ENCODE measurements at places on chromosomes 4 and X. TPM values are rescaled to one million over a fixed set of nuclear protein-coding genes. Genes with fewer than 3 reads are reported as not detected.
A peak's percentile ranks its signal among the peaks of the same experiment; 100 is the strongest.

DNA sequence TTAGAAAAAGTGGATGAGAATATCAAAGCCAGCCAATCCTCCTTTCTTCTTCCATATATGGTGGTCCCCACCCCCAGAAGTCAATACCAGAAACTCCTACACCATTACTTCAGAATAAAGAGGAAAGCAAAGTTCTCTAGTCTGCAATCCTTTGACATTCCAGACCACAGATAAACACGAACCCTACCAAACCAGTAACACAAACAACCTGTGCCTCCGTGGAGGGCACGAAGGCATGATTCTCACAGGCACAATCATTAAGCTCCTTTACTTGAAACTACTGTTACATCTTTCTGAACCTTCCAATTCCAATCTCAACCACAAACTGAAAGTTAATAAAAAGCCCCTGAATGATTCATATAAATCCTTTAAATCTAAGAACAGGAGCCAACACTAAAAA, 16.3 kb downstream of the MAML3 start:
- no peaks in the 10 kb centered on the region for H3K4me1 ChIP-seq
- H3K36me3 ChIP-seq, result no peaks in the 10 kb centered on the region
- H3K27ac ChIP-seq, result no peak overlapping the region
- H3K27me3 ChIP-seq, result no peaks in the 10 kb centered on the region
- DNase-seq, result no peak

DNA sequence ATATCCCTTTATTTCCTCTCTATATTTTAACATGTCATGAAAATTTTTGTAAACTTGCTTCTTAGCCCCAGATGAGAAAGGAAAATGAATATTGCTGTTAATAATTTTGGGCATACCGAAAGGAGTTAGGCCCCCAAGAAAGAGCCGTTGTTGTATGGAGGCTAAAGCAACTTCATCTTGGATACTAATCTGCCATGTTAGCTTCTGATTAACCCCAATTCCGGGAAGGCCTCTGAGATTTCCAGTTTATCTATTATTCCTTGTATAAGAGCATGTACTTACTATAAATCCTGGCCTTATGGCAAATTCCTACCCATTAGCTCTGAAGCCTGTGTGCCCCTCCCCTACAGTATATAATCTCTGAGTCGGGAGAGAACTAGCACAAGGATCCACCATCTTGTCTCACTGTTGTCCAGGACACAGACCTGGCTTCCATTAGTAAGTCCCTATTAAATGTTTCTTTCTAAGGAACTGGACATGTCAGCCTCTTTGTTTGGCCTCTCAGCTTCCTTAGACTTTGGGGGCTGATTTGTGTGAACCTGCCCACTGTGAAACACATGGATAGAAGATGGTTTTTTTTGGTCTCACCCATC, 20.9 kb upstream of the PLA2G12A start:
- DNase-seq, result no peak
- H3K4me1 ChIP-seq, result no peaks in the 10 kb centered on the region
- H3K27me3 ChIP-seq, result no peaks in the 10 kb centered on the region
- H3K27ac ChIP-seq, result no peak overlapping the region
- H3K4me3 ChIP-seq, result no peak overlapping the region

- no peaks in the 10 kb centered on the region for H3K27me3 ChIP-seq
- no peak overlapping the region for H3K4me3 ChIP-seq
- H3K36me3 ChIP-seq, result no peaks in the 10 kb centered on the region
- no peak for DNase-seq
These were observed 199.3 kb upstream of the GRID2 start for GRCh38 chr4:92104506-92104905.

GRCh38 chr4:165763640-165764039, 109.4 kb upstream of the TLL1 start:
- H3K36me3 ChIP-seq, result no peaks in the 10 kb centered on the region
- H3K4me1 ChIP-seq, result no peaks in the 10 kb centered on the region
- no peak overlapping the region for H3K27ac ChIP-seq
- H3K4me3 ChIP-seq, result no peak overlapping the region

- H3K4me3 ChIP-seq, result no peak overlapping the region
- no peaks in the 10 kb centered on the region for H3K27me3 ChIP-seq
- no peaks in the 10 kb centered on the region for H3K36me3 ChIP-seq
- no peak for DNase-seq
- no peaks in the 10 kb centered on the region for H3K4me1 ChIP-seq
These were observed 15.1 kb upstream of the PIGA start for GRCh38 chrX:15350329-15350996.

DNA sequence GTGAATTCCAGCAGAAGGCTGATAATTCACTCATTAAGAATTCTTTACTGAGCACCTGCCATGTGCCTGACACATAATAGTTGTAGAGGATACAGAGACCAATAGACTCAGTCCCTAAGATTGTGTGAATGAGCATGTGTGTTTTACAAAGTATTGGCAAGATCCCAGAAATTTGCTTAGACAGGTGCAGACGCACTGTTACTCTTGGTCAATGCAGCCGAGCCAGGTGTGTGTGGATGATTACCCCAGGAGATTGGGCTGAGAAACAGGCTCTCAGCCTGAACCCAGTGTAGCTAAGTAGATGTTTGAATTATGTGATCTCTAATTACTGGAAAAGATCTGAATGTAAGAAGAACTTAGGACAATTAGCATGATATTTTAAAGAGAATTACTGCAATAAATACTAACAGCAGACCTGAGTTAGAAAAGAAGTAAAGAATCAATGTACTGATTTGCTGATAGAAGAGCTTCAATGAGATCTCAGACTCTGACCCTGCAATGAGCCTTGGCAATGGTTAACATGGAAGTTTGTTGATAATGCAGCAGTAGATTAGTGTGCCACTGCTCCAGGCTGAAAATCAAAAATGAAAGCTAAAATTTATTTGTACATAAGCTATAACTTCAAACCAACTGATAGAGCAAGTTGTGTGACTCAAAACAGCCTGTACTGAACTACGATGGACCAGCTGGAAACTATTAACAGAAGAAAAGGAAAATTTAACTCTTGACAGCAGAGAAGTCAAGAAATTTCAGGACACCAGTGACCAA, 32.2 kb upstream of the NDST4 start:
- H3K36me3 ChIP-seq, result no peaks in the 10 kb centered on the region
- no peaks in the 10 kb centered on the region for H3K4me1 ChIP-seq
- H3K27me3 ChIP-seq, result no peaks in the 10 kb centered on the region
- H3K4me3 ChIP-seq, result no peak overlapping the region

- H3K27me3 ChIP-seq, result no peaks in the 10 kb centered on the region
- no peaks in the 10 kb centered on the region for H3K4me1 ChIP-seq
- no peak overlapping the region for H3K4me3 ChIP-seq
- DNase-seq, result no peak
These were observed 339.6 kb upstream of the PCDH10 start for GRCh38 chr4:132809298-132810032.

DNA sequence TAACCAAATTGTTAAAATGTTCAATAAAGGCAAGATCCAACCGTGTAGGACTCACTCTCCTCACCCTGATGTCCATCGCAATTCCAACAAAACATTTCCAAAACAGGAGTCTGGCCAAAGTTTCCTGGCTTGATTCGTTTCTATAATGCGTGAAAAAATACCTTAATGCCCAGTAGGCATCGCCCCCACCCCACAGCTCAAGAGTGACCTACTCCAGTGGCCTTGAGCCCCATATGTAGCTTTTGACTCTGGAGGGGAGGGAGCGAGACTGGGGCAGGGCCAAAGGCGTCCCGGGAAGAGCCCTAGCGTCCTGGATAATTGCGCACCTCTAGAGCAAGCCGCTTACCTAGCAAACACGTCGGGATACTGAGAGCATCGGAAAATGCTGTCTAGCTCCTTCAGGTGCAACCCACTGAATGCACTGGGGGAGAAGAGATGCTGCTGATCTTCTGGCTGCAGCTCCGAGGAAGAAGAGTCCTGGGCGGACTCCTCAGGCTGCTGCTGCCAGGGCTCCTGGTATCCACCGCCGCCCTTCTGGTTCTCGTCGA, 55.6 kb upstream of the NKAP start:
- no peaks in the 10 kb centered on the region for H3K36me3 ChIP-seq
- H3K27me3 ChIP-seq, result peaks cover 26% of the 10 kb centered on the region

Gene MAGEA9B
- total RNA-seq, result not detected

- H3K27me3 ChIP-seq, result no peaks in the 10 kb centered on the region
- DNase-seq, result no peak
- no peaks in the 10 kb centered on the region for H3K4me1 ChIP-seq
- no peak overlapping the region for H3K27ac ChIP-seq
- H3K36me3 ChIP-seq, result no peaks in the 10 kb centered on the region
- H3K4me3 ChIP-seq, result no peak overlapping the region
These were observed 178.2 kb downstream of the RTL9 start for GRCh38 chrX:110536816-110537215.

Gene ART3
- total RNA-seq, result not detected

GRCh38 chr4:105189855-105190650, 43.4 kb downstream of the TET2 start:
- DNase-seq, result no peak
- peaks cover 7% of the 10 kb centered on the region for H3K4me1 ChIP-seq
- H3K27me3 ChIP-seq, result no peaks in the 10 kb centered on the region
- no peak overlapping the region for H3K4me3 ChIP-seq
- H3K36me3 ChIP-seq, result no peaks in the 10 kb centered on the region
- no peak overlapping the region for H3K27ac ChIP-seq

DNA sequence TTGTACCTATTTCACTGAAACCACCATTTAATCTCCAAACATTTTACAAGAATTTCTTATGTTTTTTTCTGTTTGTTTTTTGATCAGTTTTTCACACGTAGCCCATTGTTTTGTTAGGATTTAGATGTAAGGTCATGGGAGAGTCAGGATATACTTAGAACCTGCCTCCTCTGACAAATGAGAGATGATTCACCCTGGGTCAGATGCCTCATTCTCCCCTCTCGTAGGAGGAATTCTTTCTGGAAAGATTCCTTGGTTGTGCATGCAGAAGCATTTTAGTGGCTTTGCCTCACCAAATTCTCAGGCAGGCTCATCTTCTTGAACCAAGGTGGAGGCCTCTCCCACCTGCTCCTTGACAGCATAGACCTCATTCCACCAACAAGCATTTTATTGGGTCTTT, 599.3 kb downstream of the SPRY1 start:
- H3K27me3 ChIP-seq, result no peaks in the 10 kb centered on the region
- H3K27ac ChIP-seq, result no peak overlapping the region
- H3K36me3 ChIP-seq, result no peaks in the 10 kb centered on the region
- no peak for DNase-seq
- H3K4me1 ChIP-seq, result no peaks in the 10 kb centered on the region
- H3K4me3 ChIP-seq, result no peak overlapping the region

GRCh38 chrX:100819534-100819836, 706 bp upstream of the CSTF2 start:
- no peaks in the 10 kb centered on the region for H3K27me3 ChIP-seq
- H3K4me3 ChIP-seq, result peak overlapping the region; percentile 73
- H3K36me3 ChIP-seq, result peaks cover 10% of the 10 kb centered on the region
- H3K4me1 ChIP-seq, result peaks cover 4% of the 10 kb centered on the region
- no peak for DNase-seq

DNA sequence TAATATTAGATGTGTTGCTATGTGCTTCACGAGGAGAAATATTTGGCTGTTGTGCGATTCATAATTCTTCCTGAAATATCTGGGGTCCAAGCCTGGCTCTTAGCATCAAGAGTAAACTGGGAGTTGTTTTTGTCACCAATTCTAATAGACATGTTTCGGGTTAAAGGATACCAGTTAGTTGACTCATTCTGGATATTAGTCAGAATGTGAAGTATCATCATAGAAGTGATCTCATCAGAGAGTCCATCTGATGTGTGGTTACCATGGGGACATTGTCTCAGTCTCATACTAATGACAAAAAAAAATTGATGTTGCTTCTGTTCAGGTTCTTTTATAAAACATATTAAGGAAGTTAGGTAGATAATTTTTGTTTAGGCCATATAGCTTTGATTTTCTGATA, 57.2 kb upstream of the MTMR1 start:
- DNase-seq, result no peak
- H3K4me3 ChIP-seq, result no peak overlapping the region
- H3K4me1 ChIP-seq, result no peaks in the 10 kb centered on the region
- H3K36me3 ChIP-seq, result peaks cover 17% of the 10 kb centered on the region

- H3K4me3 ChIP-seq, result no peak overlapping the region
- H3K4me1 ChIP-seq, result no peaks in the 10 kb centered on the region
- no peaks in the 10 kb centered on the region for H3K36me3 ChIP-seq
- DNase-seq, result no peak
- no peaks in the 10 kb centered on the region for H3K27me3 ChIP-seq
These were observed 167.1 kb upstream of the PACRGL start for GRCh38 chr4:20532871-20533870.

Gene STAP1
- 3.6 TPM for total RNA-seq

Gene ZNF81
- 11.5 TPM for total RNA-seq

GRCh38 chr4:153217440-153217839, 13.2 kb downstream of the TRIM2 start:
- DNase-seq, result no peak
- no peaks in the 10 kb centered on the region for H3K36me3 ChIP-seq
- H3K27me3 ChIP-seq, result no peaks in the 10 kb centered on the region
- H3K4me1 ChIP-seq, result peaks cover 4% of the 10 kb centered on the region
- no peak overlapping the region for H3K27ac ChIP-seq
